ENCODE measurements at places on chromosomes 12 and 14.

- DNase-seq = no peak
Measured at GRCh38 chr14:66131111-66131510, 355.1 kb upstream of the CCDC196 start.

DNA sequence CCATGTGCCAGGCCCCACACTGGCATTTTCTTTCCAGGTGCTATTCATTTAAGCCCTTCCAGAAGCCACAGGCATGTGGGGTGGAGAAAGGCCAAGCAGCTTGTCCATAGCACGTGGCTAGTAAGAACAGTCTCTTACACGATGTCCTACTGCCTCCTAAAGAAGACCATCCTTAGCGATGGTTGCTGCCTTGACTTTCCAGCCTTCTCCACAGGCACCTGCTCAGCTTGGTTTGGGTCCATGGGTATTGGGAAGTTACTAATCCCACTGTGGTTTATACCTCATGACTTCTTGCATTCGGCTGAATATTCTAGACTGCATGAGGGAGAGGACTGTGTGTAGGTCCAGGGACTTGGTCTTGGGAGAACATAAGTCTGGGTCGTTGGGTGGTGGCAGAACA is 49.2 kb downstream of the NINJ2 start:
- no peak for DNase-seq

DNA sequence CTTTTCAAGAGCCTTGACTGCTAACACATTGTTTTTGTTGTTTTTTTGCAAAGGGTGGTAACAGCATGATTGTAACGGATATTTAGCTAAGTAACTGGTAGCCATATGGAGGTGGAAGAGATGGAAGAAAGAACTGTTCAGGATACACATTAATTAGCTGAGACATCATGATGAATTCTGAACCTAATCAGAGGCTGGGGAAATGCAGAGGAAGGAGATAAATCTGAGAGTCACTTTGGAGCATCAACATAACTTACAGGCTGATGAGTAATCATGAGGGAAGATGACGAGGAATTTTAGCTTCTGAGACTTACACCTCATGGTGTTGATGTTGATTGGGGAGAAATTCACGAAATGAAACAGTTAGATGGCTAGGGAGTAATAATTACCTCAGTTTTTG is 62.3 kb downstream of the NIN start:
- no peak for DNase-seq

DNA sequence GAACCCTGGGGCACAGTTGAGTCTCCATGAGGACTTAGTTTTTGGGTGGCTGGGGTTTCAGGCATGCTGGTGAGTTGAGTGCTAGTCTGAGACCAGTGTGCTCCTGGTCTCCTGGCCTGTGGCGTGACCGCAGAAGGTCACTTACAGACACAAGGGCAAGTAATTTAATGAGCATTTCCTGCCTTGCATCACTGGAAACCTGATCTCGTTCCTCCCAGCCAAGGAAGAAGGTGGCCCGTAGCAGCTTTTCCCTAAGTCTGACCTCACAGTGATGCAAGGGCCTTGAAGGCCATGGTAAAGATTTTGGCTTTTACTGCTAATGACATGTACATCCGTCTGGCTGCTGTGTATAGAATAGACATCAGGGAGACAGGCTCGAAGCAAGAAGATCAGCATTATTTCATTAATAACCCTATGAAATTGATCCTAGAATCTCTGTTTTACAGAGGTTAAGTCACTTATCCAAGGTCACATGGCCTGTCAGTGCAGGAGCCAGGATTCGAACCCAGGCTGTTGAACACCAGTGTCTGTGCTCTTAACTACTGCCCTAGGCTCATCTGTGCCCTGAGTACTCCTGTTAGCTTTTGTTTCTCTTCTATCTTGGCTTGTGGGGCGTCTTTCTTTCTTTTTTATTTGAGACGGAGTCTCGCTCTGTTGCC is 4.6 kb downstream of the TMEM120B start:
- DNase-seq = no peak

DNA sequence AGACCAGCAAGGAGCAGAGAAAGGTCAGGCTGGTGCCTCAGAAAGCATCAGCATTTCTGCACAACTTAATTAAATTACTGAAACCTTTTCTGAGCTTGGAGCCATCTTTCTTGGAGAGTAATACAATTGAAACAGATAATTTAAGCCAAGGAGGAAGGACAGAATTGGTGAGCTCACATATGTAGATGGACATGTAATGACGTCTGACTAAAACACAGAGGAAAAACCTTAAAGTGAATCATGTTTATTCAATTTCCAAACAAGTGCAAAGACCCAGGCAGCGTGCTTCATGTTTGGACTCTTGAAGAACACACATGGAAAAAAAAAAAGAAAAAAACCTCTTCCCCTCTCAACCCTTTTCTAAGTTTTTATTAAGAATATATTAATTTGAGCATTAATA is 19.0 kb downstream of the SUSD6 start:
- no peak for DNase-seq

GRCh38 chr12:42260518-42260917 is 22.5 kb upstream of the YAF2 start:
- DNase-seq = no peak

DNA sequence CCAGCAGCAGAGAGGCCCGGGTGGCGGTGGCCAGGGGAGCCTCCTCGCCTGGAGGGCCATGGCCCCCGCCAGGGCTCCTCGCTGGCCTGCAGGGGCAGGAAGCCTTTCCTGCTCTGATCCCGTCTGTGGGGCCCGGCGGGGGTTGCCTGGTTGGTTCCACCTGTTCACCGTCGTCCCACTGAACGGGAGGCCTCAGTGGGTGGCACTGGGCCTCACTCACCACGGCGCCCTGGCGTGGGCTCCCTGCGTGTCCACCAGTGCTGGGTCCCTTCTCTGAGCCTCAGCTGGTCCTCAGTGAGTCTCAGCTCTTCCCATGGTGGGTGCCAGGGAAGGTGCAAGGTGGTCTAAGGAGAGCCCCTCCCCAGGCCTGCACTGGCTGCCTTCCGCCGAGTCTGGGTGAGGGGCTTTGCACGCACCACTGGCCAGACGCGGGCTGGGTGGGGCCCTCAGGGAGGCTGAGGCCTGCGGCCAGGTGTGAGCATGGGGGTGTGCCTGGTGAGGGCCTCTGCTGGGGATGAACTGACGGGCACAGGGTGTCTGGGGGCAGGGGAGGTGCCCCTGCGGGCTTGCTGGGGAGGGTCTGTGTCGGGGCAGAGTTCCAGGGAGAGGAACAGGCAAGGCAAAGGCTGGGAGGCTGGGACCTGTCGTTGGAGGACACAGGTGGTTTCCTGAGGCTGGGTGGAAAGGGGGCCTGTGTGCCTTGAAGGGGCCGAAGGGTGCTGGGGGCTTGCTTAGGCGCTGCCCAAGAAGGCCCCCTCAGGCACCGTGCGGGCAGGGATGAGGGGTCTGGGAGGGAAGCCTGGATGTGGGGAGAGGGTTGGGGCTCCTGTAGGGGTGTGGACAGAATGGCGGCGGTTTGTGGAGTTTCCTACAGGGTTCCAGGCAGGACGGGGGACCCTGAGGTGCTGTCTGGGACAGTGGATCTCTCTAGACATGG is 339.8 kb downstream of the TMEM121 start:
- no peak for DNase-seq
